ENCODE measurements at places on chromosomes 2 and 18.
A peak's percentile ranks its signal among the peaks of the same experiment; 100 is the strongest.

DNA sequence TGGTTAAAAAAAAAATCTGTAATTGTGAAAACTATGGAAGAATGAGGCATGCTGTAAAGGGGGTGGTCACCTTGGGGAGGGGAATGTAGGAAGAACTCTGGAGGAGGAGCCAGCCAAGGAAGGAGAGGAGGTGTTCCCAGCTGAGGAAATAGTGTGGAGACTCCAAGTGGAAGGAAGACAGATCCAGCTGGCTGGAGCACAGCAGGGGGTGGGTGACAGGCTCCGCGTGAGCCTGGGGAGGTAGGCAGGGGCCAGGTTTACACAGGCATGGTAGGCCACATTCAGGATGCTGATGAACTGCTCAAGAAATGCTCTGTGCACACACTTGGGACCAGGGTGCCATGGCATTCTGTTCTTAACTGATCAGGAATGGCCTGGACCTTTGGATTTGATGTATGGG is 16.8 kb downstream of the AFF3 start:
- DNase-seq = no peak

DNA sequence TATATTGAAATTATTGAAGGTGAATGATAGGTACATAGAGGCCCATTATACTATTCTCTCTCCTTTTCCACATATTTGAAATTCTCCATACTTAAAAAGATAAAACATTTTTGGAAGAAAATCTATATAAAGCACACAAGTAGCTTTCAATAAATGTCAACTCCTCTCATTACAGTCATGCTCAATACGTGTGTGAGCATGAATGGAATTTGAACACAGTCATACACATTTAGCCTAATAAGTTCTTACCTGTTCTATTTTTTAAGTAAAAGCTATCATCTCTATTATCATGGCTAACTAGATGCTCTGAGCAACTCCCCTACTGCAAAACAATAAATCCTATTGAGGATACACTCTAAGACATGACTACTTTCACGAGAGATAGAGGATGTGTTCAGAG is 41.9 kb upstream of the SPATS2L start:
- DNase-seq = no peak

GRCh38 chr2:21657445-21657844 is 533.7 kb downstream of the TDRD15 start:
- no peak for DNase-seq

GRCh38 chr2:205650931-205651330 is 31.4 kb upstream of the NRP2 start:
- no peak for DNase-seq

DNA sequence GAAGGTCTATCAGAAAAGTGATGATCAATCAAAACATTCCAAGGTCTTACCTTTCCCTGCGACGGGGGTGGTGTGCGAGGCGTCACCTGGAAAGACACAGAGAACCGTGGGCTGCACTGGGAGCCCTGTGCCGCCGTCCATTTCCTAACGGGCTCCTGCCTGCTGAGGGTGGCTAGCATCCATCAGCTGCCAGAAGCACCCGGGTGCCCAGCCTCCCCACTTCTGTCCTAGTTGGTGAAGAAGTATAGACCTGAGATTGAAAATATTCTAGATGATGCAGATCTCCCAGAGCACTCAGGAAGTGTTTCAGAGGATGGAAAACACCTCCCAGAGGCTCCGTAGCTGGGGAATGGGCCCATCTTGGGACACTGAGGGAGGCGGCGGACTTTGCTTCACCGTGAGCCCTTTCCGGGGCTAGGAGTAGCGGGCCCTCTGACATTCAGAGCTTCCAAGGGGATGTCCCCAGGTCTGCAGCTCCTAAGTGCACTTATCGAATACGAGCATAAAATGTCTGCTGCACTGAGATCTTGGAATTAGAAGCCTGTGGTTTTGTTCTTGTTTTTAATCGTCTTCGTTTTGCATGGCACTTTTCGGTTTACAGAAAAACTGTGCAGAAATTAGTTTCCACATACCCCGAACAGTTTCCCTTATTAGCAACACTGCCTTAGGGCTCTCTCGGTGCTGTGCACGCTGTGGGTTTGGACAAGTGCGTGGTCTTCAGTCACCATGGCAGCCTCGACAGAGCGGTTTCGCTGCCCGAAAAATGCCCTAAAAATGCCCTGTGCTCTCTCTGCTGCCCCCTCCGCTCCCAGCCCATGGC is 143.5 kb downstream of the MBP start:
- no peak for DNase-seq

DNA sequence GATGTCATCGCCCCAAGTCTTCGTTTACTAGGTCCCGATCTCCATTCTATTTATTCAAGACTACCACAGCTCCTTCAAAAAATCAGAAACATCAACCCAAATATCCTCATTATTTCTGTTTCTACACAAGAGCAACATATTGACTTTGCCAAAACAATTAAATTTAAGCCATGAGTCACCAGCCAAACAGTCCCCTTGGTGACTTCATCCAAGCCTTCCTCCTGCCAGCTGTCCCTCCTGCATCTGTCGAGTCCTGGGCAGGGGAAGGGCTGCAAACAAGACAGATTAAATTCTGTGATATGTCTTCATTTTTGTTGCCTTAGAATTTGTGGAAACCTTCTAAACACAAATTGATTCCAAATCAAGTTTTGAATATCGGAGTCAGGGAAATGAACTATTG is 110.3 kb downstream of the SP3 start:
- no peak for DNase-seq

GRCh38 chr2:223055140-223055539 is 3.1 kb downstream of the KCNE4 start:
- DNase-seq = no peak

GRCh38 chr2:69244882-69245281 is 142.1 kb downstream of the GFPT1 start:
- no peak for DNase-seq

DNA sequence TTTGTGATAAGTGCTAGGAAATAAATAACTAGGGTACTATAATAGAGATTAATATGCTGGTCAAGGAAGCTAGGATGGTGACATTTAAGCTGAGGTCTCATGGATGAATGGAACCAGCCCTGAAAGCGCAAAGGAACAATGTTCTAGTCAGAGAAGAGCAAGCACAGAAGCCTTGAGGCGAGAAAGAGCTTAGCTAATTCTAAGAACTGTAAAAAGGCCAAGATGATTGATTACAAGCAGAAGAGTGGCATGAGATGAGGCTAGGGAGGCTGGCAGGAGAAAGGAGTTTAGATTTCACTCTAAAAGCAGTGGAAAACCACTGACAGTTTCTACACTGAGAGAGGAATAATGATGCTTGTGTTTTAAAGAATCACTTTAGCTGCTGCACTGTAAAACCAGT is 3.4 kb upstream of the YIPF4 start:
- DNase-seq = no peak

GRCh38 chr2:62382757-62383156 is 123.2 kb downstream of the TMEM17 start:
- no peak for DNase-seq

DNA sequence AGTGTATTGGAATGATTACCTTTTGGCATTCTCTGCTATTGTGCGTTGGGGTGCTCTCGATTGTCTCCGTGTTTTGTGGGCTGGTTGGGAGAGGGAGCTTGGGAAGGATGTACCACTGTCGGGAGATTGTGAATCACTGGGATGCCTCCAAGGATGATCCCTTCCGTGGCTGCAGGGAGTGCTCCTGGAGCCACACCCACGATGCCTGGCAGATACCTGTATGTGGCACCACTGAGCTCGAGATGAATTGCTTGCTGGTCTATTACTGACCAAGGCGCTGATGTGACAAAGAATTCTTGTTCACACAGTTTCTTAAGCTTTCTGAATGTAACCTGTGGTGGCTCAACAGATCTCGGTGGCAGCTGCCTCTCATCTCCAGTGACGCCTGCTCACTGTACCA is 159.7 kb upstream of the LHCGR start:
- DNase-seq = no peak

GRCh38 chr2:240556553-240557100 is 1.2 kb downstream of the ANKMY1 start:
- no peak for DNase-seq

- DNase-seq = no peak
These were observed 58.0 kb upstream of the ZBTB7C start for GRCh38 chr18:48467231-48467630.

DNA sequence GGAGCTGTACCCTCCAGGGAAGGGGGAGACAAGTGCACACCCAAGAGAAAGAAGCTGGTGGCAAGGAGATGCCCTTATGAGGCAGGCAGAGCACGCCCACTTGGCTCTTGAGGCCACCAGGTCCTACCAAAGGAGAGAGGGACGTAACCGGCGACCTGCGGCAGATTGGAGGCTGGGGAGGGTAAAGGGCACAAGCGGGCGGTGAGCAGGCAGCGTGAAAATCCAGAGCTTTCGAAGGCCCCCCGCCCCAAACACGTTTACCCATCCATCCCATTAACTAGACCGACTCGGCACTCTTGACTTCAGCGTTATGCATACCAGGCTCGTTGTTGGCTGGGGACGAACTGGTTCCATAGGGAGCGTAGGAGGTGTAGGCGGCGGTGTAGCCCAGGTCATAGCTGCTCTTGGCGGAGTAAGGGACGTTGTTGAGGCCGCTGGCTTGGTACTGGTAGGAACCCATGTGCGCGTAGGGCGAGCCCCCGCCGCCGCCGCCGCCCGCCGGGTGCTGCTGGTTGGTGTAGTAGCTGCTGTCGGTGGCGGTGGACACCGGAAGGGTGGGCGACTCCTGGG is 794 bp downstream of the DLX2 start:
- DNase-seq = peak; percentile 34

- DNase-seq = no peak
These were observed 77.8 kb upstream of the SETBP1 start for GRCh38 chr18:44602845-44603244.

- no peak for DNase-seq
These were observed 140.9 kb upstream of the B3GNT2 start for GRCh38 chr2:62054916-62055450.

DNA sequence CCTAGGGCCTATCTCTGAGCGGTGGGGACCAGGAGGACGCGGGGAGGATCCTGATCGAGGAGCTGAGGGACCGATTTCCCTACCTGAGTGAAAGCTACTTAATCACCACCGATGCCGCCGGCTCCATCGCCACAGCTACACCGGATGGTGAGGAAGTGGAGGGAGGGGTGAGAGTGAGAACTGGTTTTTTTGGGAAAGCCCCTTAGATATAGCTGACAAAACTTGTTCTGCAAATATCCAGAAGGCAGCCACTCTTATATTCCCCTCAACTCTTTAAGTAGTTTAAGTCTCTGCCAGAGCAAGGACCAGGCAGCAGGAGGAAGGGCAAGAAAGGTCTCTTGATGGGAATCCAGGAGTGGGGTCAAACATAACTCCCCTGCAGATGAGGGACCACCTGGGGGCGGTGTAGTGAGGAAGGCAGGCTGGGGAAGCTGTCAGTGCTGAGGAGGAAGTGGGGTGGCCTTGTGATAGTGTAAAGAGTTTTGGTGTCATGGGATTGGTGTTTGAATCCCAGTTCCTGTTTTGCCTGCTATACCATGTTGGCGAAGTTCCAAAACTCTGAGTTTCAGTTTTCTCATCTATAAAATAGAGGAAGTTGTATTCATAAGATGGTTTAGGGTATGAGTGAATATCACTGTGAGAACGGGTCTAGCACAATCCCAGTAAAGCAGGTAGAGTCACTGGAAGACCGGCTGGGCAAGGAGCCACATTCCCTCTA is 3.4 kb downstream of the NAGK start:
- no peak for DNase-seq

DNA sequence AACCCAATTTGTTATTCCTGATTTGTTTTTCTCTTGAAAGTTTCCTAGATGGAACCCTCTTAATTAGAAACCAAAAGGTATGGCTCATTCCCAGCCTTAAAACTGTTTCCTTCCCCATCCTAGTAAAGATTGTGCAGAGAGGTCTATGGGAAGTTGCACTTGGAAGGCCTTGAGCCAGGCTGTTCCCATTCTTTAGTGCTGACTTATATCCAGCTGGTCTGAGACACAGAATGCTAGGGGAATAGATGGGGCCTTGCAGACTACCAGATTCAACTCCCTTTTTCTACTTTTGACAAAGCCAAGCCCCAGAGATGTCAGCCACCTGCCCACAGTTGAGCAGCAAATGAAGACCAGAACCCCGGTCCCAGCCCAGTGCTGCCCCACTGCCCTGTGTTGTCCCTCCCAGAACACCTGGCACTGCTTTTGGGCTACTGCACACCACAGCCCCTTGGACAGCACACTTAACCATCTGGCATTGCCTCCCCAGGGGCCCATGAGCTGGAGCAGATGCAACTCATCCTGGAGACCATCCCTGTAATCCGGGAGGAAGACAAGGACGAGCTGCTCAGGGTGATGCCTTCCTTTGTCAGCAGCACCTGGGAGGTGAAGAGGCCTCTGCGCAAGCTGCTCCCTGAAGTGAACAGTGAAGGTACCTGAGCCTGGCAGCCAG is 98.2 kb downstream of the MRO start:
- no peak for DNase-seq

DNA sequence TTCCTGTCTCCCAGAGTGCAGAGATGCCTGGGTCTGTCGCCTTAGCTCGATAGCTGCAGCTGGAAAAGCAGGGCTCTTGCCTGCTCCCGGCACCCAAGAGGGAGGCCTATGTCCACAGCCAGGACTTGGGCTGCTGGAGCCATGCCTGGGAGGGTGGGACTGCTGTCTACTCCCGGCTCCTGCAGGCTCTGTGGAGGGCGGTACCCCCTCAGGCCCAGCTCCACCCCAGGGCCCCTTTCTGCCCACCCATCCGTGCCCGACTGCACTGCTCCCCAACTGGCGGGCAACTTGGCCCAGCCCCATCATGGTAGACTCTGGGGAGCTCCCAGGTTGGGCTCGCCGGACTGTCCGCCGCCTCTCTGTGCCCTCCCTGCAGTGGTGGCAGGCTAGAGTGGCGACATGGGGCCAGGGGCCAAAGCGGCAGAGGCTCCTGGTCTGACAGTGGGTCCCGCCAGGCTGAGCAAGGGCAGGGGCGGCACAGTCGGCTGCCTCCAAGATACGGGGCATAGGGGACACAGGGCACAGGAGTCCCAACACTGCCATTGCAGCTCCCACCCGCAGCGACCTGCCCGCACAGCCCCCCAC is 901.0 kb downstream of the CCDC85A start:
- no peak for DNase-seq

- no peak for DNase-seq
These were observed 92.6 kb downstream of the ITGB1BP1 start for GRCh38 chr2:9330612-9331270.

DNA sequence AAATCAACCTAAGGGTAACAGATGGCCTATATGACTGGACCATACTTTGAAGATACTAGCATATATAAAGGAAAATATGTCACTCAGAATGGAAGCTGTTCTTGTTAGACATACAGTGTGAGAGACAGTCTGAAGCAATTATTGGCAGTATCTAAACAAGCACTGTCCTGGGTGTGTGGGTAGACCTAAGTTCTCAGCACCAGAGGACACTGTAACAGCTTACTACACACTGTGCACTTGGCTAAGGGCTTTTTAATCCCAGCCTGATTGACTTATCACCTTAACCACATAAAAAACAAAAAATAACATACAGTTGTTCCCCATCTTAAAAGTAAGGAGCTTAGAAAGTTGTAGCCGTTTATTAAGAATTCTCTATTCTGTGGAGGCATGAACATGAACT is 1066.1 kb upstream of the FANCL start:
- no peak for DNase-seq
